ENCODE measurements at places on chromosomes 5 and 9.

DNA sequence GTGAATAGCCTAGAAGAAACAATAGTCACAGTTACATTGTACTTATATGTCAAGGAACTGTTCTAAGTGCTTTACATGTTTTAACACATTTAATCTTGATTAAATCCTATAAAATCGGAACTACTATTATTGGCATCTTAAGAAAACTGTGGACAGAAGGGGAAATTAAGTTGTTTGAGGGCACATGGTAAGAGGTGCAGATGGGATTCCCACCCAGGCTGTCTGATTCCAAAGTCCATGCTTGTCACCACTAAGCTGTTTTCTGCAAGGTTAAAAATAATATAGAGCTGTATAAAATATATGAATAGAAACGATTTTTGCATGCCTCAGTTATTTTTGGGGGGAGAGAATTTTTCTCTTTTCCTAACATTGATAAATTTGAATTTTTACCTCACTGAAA, 194.6 kb upstream of the KLF9 start:
- no peak for DNase-seq

GRCh38 chr9:4592886-4593285, 69.2 kb upstream of the PLPP6 start:
- no peak for DNase-seq

GRCh38 chr9:116095403-116095802, 58.2 kb upstream of the PAPPA start:
- DNase-seq: no peak

DNA sequence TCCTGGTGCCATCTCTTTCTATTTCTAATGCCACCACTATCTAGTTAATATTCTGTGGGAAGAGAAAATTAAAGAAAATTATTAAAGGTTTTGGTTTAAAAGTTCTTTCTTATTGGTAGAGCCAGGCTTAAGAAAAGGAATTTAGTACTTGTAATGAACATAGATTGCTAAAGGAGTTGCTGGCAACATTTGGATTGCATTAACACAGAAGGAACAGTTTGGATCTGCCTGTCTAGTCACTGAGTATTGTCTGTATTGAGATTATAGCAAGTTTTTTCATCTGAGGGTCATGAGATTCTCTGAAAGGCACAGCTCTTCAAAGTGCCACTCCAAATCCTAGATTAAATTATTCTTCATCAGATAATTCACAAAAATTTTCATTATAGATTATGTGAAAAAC, 32.0 kb downstream of the FSD1L start:
- DNase-seq: no peak

GRCh38 chr9:98897745-98898144, 46.0 kb upstream of the COL15A1 start:
- DNase-seq: no peak

GRCh38 chr9:88266416-88266815, 121.8 kb upstream of the SPIN1 start:
- DNase-seq: no peak

DNA sequence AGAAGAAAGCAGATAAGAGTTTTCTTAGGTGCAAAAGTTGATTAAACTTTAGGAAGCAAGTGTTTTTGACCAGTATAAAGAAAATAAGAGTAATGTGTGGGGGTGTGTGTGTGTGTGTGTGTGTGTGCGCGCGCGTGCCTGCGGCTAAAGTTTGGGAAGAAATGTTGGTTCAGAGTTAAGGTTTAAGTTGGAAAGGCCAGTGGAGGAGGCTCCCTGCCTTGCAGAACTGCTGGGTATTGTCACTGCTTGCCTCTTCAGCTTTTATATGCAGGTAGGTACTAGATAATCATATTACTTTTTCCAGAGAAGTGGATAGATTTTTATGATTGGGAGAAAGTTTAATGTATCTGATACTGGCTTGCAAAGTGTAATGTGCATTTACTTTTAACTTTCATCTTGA, 2.0 kb downstream of the PIK3R1 start:
- DNase-seq: no peak

DNA sequence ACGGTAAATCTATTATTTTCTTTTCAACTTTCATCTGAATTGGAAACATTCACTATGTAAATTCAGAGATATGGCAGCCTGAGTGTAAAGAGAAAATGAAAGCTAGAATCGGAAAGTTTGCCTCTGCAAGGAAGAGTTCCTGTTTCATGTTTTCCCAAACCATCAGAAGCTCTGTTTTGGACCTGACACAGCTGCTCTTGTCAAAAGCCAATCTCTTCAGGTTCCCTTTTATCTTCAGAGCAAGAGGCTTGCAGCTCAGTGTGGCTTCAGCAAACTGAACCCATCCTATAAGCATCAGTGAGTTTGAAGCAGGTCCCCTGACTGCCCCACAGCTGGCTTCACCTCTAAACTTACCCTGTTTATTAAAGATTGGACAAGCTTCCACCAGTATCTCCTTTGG, 1099.7 kb downstream of the DTWD2 start:
- DNase-seq: no peak

DNA sequence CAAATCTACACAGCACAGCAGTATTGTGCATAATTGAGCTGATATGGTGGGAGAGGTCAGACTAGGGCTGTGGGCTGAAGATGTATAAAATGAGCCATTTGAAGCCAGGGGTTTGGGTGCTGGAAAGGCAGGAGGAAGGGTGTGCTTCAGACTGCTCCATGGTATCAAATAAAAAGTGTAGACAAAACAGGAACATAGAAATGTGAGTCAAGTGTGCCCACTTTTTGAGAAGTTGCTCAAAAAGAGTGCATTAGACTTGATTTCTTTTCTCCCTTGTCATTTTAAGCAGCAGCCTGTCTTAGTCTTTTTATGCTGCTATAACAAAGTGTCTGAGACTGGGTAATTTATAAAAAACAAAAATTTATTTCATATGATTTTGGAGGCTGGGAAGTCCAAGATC, 55.8 kb upstream of the ZFAND5 start:
- DNase-seq: no peak

DNA sequence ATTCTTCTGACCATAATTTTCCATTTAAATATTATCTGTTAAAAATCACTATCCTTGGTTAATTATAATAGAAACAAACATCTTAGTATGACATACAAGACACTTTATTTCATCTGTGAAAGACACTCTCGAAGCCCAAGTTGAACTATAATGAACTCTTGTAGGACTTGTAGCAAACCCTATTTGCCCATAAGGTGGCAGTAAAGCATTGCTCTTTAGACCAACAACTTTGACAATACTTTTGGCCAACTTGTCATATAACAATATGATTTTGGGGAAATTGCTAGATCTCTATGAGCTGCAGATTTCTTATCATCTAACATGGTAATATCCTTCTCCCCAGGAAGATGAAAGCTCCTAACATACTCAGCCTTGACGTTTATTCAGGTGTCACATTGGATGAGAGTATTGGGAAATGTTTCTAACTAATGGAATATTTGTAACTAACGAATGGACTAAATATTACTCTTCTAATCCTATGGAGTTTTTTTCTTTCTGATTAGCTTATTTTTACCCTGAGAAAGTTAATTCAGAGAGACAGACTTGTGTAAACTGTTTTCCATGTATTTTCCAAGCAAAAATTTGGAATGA, 11.0 kb downstream of the SPINK14 start:
- no peak for DNase-seq

- DNase-seq: no peak
Measured at GRCh38 chr5:313806-314376, 7.6 kb upstream of the AHRR start.

- DNase-seq: no peak
Measured at GRCh38 chr9:71048280-71048679, 73.1 kb downstream of the TRPM3 start.

DNA sequence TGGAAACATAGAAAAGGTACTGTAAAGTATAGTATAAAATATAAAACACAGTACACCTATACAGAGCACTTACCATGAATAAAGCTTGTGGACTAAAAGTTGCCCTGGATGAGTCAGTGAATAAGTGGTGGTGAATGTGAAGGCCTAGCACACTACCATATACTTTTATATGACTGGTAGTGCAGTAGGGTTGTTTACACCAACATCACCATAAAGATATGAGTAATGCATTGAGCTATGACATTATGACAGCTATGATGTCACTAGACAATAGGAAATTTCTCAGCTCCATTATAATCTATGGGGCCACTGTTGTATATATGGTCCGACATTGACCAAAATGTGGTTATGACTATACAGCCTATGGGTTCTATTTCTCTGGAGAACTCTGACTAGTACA, 291.8 kb upstream of the ACTBL2 start:
- no peak for DNase-seq

DNA sequence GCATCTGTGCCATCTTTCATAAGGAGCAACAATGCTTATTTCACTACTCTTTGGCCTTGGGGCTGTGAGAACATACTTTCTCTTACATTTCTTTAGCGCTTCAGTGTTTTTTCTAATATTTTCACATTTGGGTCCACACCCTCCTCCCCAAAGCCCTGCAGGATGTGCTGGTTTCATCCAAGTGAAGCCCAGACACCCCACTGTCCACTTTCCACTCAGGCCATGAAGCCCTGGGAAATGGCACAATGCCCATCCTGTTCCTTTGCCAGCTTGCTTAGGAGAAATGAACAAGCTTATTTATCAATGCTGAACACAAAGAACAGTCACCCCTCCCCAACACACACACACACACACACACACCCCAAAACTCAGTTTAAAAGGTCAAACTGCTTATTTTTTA, 17.3 kb upstream of the TMOD1 start:
- DNase-seq: no peak

DNA sequence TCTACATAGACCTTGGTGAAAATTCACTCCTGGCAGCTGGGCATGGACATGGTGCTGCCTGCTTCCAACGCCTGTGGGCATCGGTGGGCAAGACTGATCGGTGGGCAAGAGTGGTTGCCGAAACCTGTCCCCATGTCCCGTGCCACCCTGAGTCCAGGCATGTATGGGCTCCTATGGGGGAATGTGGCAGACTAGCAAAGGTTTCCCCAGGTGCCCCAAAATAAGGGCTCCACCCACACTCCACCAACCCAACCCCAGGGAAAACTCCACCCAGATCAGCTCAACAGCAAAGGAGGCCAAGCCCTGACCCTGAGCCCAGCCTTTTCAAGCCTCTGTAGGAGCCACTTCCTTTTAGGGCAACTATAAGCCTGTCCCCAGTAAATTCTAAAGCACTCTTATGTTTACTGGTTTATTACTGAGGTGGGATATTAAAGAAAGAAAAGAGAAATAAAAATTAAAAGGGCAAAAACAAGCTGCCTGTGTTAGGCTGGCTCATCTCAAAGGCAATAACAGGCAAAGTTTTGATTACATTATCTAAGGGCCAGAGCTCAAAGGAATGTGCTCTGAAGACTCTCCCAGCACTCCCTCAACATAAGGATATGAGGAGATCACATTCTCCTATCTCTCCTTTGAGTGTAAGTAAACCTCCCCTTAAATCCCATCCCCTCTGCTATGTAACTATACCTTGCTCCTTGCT, 8.9 kb upstream of the SPATA31E1 start:
- DNase-seq: no peak

- no peak for DNase-seq
Measured at GRCh38 chr9:94805585-94805984, 79.1 kb downstream of the AOPEP start.
